CD4-positive, CD25-positive, alpha-beta regulatory T cell (primary cell): ENCODE measurements at places on chromosomes 5 and 9. TPM values are rescaled to one million over a fixed set of nuclear protein-coding genes. Genes with fewer than 3 reads are reported as not detected.

Gene IL31RA
- not detected for polyA plus RNA-seq

Gene GARNL3
- not detected for polyA plus RNA-seq

Gene ZNF367
- 1.3 TPM for polyA plus RNA-seq

Gene HAVCR1
- 5.5 TPM for polyA plus RNA-seq

Gene IFNK
- not detected for polyA plus RNA-seq
